ENCODE measurements at places on chromosomes 3 and 15. TPM values are rescaled to one million over a fixed set of nuclear protein-coding genes. Genes with fewer than 3 reads are reported as not detected.

Gene HIGD2B
- total RNA-seq: 0.21 TPM

Gene HRG
- not detected for total RNA-seq

Gene DAZL
- total RNA-seq: not detected

Gene LRRC31
- total RNA-seq: not detected

Gene HTR3E
- total RNA-seq: not detected

Gene CACNA2D2
- total RNA-seq: 0.59 TPM

Gene PIF1
- 38.6 TPM for total RNA-seq

Gene VIPR1
- 0.41 TPM for total RNA-seq

- H3K36me3 ChIP-seq: no peaks in the 10 kb centered on the region
- no peak overlapping the region for H3K27ac ChIP-seq
- no peaks in the 10 kb centered on the region for H3K4me1 ChIP-seq
- no peaks in the 10 kb centered on the region for H3K27me3 ChIP-seq
- no peak for DNase-seq
These were observed 131.6 kb upstream of the RASGRP1 start for GRCh38 chr15:38696109-38696727.

DNA sequence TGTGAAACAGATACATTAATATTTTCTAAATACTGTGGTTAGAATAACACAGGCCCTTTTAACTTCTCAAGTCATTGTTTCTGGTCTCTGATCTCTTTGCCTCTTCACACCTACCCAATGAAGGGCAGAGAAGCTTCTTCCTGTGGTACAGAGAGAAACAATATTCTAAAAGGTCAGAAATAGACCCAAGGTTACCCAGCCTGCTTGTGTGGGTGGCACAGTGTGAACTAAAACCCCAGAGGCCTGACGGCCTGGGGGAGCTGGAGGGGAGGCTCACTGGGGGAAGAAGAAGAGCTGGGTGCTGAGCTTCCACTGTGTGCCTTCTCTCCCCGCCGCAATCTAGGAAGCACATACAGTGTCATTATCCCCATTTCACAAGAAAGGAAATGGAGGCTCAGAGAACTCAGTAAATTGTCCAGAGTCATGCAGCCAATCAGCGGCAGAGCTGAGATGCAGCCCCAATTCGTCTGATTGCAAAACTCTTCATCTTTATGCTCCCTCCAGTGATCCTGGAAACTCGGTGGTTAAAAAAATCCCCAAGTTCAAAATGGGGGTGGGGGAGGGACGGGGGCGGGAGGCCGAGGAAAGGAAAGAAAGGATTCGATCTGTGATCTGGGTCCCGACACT lies 64.1 kb upstream of the HEG1 start:
- no peaks in the 10 kb centered on the region for H3K27me3 ChIP-seq
- peak overlapping the region; percentile 74 for H3K27ac ChIP-seq
- DNase-seq: no peak
- no peaks in the 10 kb centered on the region for H3K36me3 ChIP-seq
- peaks cover 53% of the 10 kb centered on the region for H3K4me1 ChIP-seq

DNA sequence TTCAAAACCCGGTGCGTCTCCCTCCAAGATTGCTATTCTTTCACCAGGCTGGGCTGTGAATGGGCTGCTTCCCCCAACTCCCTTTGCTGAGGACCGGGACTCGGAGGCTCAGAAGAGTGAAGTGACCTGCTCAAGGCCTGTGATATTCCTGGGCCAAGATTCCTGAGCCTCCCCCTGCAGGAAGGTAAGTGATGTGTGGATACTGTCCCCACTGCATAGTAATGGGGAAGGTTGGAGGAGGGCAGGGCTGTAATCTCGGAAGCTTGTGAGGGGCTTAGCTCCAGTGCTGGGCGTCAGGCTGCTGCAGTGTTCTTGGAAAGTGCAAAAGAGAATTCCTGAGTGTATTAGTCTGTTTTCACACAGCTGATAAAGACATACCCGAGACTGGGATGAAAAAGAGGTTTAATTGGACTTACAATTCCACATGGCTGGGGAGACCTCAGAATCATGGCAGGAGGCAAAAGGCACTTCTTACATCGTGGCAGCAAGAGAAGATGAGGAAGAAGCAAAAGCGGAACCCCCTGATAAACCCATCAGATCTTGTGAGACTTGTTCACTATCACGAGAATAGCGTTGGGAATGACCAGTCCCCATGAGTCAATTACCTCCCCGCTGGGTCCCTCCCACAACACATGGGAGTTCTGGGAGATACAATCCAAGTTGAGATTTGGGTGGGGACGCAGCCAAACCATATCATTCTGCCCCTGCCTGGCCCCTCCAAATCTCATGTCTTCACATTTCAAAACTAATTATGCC lies 67.6 kb downstream of the EFCAB12 start:
- H3K4me1 ChIP-seq: no peaks in the 10 kb centered on the region
- no peak overlapping the region for H3K4me3 ChIP-seq

GRCh38 chr3:117160176-117160575 lies 450.6 kb downstream of the TUSC7 start:
- H3K36me3 ChIP-seq: no peaks in the 10 kb centered on the region
- no peak for DNase-seq
- H3K4me3 ChIP-seq: no peak overlapping the region

- no peak for DNase-seq
- H3K27me3 ChIP-seq: peaks cover 4% of the 10 kb centered on the region
- no peaks in the 10 kb centered on the region for H3K4me1 ChIP-seq
- no peak overlapping the region for H3K4me3 ChIP-seq
- no peak overlapping the region for H3K27ac ChIP-seq
- H3K36me3 ChIP-seq: no peaks in the 10 kb centered on the region
These were observed 51.3 kb upstream of the MTMR10 start for GRCh38 chr15:31042751-31043150.

DNA sequence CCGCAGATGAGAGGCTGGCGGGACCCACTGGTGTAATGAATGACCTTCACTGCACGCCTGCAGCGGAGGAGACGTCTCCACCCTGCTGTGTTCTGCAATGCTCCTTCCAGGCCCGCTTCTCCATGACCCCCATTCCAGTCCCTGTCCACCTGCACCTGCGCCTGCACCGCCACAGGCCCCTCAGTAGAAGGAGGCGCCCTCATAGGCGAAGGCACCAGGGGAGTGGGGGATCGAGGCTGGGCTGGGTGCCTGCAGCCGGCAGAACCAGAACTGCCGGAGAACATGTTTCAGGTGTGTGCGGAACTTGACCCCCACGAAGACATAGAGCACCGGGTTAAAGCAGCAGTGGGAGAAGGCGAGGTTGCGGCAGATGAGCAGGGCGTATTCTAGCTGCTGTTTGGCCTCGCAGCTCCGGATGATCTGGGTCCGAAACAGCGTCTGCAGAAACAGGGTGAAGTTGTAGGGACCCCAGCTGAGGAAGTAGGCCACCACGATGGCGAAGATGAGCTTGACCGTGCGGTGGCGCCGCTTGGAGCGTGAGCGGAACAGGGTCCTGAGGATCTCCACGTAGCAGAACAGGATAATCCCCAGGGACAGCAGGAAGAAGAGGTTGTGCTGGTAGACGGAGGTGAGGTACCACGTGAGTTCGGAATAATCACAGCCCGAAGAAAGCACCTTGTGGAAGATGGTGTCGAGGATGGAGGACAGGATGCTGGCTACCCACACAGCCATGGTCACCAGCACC lies 6.3 kb downstream of the XCR1 start:
- no peak overlapping the region for H3K27ac ChIP-seq
- H3K36me3 ChIP-seq: no peaks in the 10 kb centered on the region
- no peak for DNase-seq
- H3K27me3 ChIP-seq: no peaks in the 10 kb centered on the region
- H3K4me1 ChIP-seq: no peaks in the 10 kb centered on the region

DNA sequence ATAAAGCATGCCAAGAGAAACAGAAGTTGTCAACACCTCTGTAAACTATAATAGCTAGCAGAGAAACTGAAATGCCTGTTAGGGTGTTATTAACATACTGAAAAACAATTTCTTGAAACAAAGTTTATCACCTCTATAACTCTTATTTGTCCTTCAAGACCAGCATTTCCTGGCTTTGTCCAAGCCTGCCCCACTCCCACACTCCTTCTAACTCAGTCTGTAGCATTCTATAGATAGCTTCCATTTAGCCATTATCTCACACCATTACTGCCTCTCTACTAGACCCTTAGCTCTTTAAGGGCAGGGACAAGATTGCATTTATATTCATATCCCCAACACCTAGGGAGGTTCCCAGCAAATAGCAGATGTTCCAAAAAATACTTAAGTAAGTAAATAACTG lies 36.5 kb downstream of the GK5 start:
- H3K36me3 ChIP-seq: no peaks in the 10 kb centered on the region
- no peaks in the 10 kb centered on the region for H3K27me3 ChIP-seq
- H3K27ac ChIP-seq: no peak overlapping the region
- no peak overlapping the region for H3K4me3 ChIP-seq
- no peaks in the 10 kb centered on the region for H3K4me1 ChIP-seq

DNA sequence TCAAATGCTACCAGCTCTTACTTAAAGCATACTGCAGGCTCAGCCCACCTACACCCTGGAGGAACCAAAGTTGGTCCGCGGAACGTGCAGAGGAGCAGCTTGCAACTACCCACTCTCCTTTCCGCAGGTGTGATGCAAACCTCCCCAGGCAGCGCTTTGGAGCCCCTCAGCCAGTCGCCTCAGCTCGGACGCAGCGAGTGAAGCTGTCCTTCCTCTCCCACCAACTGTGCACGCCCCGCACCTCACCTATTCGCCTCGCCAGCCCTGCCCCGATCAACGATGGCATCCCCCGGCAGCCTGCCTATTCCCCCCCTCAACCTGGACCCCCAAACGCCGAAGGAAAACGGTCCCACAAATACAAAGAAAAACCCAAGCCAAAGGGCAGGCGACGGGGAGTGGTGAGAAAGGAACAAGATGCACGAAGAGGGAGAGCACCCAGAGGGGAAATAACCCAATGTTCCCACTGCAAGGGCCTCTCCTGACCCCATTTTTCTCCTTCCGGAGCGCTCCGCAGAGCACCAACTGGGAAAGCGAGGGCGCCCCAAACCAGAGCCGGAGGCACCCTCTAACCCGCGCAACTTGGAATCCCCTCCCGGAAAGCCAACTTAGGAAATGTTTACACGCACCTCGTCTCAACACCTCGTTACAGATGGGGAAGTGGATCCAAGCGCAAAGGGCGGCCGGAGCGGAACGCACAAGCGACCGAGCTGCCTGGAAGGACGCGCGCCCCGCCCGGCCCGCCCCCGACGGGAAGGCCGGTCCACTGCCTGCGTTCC lies 665 bp downstream of the GLB1 start:
- peak overlapping the region; percentile 82 for H3K27ac ChIP-seq
- peaks cover 3% of the 10 kb centered on the region for H3K4me1 ChIP-seq
- no peaks in the 10 kb centered on the region for H3K27me3 ChIP-seq
- H3K36me3 ChIP-seq: no peaks in the 10 kb centered on the region
- H3K4me3 ChIP-seq: peak overlapping the region; percentile 88

- no peak for DNase-seq
- H3K4me3 ChIP-seq: no peak overlapping the region
- no peaks in the 10 kb centered on the region for H3K4me1 ChIP-seq
- peaks cover 14% of the 10 kb centered on the region for H3K27me3 ChIP-seq
- H3K27ac ChIP-seq: no peak overlapping the region
These were observed 22.8 kb upstream of the LRRC34 start for GRCh38 chr3:169835533-169835932.

GRCh38 chr3:130527426-130527825 lies 10.4 kb downstream of the COL6A6 start:
- no peak overlapping the region for H3K4me3 ChIP-seq
- H3K27me3 ChIP-seq: peaks cover 14% of the 10 kb centered on the region
- no peaks in the 10 kb centered on the region for H3K36me3 ChIP-seq
- no peaks in the 10 kb centered on the region for H3K4me1 ChIP-seq
- no peak overlapping the region for H3K27ac ChIP-seq

DNA sequence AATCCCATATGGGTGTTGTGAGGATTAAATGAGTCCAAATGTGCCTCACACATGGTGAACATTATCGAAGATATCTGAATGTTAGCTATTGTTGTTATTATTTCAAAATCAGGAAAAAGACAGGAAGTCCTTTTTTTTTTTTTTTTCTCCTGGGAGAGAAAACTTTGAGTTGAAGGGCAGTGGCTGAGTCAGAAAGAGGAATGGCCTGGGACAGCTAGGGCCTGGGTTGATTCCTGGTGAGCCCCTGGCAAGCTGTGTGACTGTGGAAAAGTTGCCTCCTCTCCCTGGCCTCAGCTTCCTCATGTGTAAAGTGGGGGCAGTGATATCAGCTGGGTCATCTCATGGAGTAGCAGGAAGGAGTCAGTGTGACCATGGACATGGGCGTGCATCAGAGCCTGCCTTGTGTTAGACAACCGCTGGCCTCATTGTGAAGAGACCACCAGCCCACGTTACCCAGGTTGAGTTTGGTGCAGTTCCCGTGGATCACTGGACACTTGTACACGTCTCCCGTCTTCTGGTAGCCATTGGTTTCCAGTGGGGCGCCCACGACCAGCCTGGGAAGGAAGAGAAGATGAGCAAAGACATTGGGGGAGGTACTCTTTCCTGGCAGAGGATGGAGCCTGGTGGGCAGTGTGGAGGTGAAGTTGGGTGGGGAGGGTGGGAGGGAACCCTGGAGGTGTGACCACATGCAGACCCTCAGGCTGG lies 63.1 kb downstream of the ITGA11 start:
- no peak for DNase-seq
- no peak overlapping the region for H3K4me3 ChIP-seq
- H3K36me3 ChIP-seq: no peaks in the 10 kb centered on the region
- no peak overlapping the region for H3K27ac ChIP-seq
- H3K27me3 ChIP-seq: no peaks in the 10 kb centered on the region

DNA sequence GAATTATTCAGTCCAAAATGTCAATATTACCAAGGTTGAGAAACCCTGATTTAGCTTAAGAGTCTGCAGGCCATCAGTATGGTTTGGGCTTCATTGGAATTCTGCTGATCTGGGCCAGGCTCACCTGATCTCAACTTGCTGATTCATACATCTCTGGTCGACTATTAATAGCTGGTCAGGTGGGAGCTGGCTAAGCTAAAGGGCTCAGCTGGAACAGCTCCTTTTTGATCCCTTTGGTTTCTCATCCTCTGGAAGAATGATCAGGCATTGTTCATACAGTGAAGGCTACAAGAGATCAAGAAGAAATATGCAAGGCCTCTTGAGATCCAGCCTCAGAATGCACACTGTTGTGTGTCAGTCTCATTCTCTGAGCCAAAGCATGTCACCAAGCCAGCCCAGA lies 123.3 kb upstream of the MME start:
- no peaks in the 10 kb centered on the region for H3K27me3 ChIP-seq
- DNase-seq: no peak
- H3K4me3 ChIP-seq: no peak overlapping the region
- H3K27ac ChIP-seq: no peak overlapping the region

GRCh38 chr3:52216585-52217408 lies 8.6 kb downstream of the TLR9 start:
- peak; percentile 59 for DNase-seq
- no peak overlapping the region for H3K4me3 ChIP-seq
- peak overlapping the region; percentile 61 for H3K27ac ChIP-seq
- no peaks in the 10 kb centered on the region for H3K27me3 ChIP-seq
- peaks cover 19% of the 10 kb centered on the region for H3K4me1 ChIP-seq

DNA sequence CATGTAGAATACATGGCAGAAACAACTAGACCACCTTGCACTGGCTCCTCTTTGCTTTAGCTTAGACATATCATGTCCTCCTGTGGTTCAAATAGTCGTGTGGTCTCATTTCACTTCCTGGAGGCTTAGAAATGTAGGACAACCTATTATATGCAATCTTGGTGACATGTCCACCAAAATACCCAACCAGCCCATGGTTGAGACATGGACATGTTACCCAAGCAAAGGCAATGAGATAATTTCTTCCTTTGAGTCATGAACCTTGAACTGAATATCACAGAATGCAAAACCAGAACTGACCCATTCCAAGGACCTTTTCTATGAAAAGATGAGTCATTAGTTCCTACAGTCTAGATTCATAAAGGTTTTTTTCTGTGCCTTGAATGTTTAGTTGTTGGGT lies 309.0 kb upstream of the MDFIC2 start:
- DNase-seq: no peak
- no peaks in the 10 kb centered on the region for H3K4me1 ChIP-seq
- H3K36me3 ChIP-seq: no peaks in the 10 kb centered on the region

All from Panc1 (cell line).